Amniotic stem cell (primary cell): ENCODE measurements at places on chromosomes 1 and 21.

- no peak for DNase-seq
Measured at GRCh38 chr21:46099476-46099875, 1.6 kb downstream of the COL6A2 start.

DNA sequence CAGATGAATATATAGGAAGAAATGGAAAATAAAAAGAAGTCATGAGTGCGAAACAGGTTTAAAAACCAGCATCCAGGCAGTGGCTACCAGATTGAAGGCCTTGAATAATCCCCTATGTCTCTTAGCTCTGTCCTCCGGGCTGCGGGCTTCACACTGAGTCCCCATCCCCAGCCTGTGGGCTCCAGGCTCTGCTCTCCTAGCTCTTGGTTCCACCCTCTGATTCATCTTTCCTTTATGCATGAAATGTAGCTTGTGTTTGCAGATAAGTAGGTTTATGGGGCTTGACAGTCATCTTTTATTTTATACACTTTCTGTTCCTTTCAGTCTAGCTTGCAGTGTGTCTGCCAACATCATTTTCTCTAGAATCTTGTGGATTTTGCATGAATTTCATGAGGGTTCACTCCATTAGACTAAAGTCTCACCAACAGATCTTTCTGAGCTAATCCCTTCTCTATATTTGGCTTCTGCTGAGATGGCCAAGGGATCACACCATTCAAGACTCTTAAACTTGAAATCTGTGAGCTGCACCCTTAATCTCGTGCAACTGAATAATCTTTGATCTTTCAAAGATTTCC, 174.5 kb downstream of the PLPPR4 start:
- DNase-seq = no peak

- DNase-seq = no peak
Measured at GRCh38 chr1:213994888-213995287, 7.1 kb downstream of the PROX1 start.

- peak; percentile 24 for DNase-seq
Measured at GRCh38 chr1:171081314-171081753, 9.4 kb upstream of the FMO3 start.

GRCh38 chr1:91828583-91829281, 57.2 kb downstream of the TGFBR3 start:
- DNase-seq = no peak

GRCh38 chr1:53628286-53628955, 110.5 kb downstream of the GLIS1 start:
- no peak for DNase-seq

- no peak for DNase-seq
Measured at GRCh38 chr21:19328954-19329353, 925.4 kb upstream of the TMPRSS15 start.

DNA sequence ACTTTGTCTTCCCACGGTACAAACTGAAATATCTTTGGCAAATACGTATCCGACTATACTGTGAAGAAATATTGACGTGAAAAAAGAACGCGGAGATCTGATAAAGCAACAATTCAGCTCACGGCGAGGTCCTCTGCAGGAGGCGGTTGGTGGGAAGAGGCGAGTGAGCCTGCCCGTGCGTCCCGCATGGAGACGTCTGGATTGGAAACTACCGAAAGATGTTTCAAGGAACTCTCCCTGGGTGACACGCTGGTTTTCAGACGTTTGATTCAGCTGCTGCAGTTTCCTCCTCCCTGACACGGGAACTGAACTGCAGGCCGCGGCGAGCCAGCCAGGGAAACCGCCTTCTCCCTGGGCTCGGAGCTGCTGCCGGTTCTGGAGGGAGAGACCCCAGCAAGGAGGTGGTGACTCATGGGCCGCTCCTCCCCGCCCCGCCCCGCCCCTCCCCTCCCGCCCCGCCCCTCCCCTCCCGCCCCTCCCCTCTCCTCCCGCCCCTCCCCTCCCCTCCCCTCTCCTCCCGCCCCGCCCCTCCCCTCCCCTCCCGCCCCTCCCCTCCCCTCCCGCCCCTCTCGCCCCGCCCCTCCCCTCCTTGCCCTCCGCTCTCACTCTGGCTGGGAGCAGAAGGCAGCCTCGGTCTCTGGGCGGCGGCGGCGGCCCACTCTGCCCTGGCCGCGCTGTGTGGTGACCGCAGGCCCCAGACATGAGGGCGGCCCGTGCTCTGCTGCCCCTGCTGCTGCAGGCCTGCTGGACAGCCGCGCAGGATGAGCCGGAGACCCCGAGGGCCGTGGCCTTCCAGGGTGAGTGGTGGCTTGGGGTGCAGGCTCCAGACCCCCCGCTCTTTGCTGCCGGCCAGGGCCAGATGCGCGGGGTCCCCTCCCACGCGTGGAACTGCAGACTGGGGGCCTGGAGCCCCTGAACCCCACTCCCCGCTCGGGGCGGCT, at the start of gene COL6A1:
COL6A1 (plus strand) TSS at position 620 of the 941 bp plus-strand sequence; CDS start at position 701, 81 bp downstream.
- DNase-seq = peak; percentile 81

GRCh38 chr1:150015651-150016131, 5.2 kb upstream of the OTUD7B start:
- DNase-seq = no peak

- DNase-seq = no peak
Measured at GRCh38 chr1:207891148-207891547, 19.8 kb downstream of the CD34 start.

DNA sequence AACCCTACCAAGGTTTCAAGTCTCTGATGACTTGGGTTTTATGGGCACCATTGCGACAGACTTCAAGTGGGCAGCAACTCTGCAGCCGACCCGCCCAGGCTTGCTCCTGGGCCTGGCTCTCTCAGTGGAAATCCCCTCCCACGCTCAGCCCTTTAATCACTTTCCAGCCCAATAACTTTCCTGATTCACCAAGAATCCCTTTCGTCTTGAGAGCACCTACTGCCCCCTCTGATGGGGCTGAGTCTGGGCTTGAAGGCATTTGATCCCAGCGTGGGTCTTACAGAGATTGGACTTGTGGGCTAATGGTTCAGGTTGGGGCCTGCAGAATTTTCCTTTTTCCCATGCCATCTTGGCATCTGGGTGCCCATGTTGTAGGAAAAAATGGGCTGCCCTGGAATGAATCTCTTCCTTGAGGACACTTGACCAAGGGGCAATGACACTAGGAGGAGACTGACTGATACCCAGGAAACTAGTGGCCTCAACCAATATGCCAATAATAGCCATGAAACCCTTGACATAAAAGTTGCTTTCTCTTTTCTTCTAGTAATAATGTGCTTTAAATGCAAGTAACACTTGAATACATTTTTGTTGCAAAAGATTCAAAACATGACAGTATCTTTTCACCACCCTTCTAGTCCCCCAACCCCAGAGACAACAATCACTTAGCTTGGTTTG, 7.8 kb upstream of the PHLDA3 start:
- DNase-seq = no peak

- DNase-seq = no peak
Measured at GRCh38 chr1:230270185-230270558, 156.0 kb downstream of the PGBD5 start.

GRCh38 chr1:75136921-75137641, 2.9 kb downstream of the LHX8 start:
- no peak for DNase-seq

GRCh38 chr21:30340714-30341573, 3.5 kb upstream of the KRTAP27-1 start:
- DNase-seq = no peak

GRCh38 chr1:234898455-234899033, 230.1 kb downstream of the TOMM20 start:
- no peak for DNase-seq

DNA sequence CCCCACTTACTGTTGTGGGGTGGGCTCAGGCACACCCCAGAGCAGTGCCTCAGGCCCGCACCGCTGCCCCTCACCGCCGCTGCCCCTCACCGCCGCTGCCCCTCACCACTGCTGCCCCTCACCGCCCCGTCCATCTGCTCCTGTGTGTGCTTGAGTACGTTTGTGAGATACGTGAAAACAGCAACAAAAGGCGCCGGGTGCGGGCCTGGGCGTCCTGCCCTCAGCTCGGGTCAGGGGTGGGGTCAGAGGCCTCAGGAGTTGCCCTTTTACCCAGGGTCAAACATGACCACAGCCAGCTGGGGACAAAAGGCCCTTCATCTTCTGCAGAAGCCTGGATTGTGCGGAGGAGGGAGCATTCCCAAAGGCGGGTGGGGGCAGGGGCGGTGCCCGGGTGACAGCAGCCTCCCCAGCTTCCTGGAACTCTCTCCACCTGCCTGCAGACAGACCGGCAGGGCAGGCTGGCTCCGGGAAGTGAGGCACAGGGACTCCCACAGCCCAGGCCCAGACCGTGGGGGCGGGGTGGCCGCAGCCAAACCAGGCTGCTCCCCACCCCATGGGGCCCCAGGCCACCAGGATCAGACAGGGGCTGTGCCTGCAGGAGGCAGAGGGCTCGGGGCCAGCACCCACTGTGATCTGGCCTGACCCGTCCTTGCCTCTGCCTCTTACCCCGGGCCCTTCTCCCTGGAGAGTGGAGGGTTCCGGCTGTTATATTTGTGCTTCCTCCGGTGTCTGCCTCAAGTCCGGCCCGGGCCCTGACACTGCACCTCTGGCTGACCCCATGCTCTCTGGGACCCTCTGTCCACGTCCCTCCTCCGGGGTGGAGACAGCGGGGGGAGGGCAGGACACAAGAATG, 2.3 kb upstream of the VWA1 start:
- DNase-seq = no peak

DNA sequence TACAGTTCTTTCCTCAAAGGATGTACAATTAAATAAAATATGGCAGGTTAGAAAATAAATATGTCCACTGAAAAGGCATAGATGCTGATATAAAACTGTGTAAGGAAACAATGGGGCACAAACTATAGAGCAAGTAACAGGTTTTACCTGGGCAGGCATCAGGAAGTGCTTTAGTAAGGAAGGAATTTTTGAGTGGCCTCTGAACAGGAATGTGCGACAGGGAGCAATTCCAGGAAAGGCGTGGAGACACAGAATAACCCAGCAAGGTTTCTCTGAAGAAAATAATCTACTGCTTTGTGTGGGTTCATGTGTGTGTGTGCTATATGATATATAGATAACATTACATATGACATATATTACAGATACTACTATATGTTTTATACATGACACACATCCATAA, 128.4 kb downstream of the RGS21 start:
- no peak for DNase-seq

DNA sequence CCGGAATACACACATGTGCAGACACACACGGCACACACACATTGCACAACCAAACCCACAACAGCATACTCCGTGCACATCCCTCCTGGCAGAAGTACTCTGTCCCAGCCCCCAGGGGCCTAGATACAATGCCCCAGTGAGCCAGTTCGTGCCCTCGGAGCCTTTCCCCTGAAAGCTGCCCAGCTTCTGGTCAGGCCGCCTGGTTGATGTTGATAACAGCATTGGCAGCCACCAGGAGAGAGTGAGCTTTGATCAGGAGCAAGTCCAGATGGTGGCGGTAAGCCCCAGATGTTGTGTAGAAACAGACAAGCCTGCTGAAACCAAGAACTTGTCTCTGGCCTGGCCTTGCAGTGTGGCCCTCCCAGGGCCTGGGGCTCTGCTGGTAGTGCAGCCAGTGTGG, 109.1 kb downstream of the GRIK3 start:
- DNase-seq = no peak

DNA sequence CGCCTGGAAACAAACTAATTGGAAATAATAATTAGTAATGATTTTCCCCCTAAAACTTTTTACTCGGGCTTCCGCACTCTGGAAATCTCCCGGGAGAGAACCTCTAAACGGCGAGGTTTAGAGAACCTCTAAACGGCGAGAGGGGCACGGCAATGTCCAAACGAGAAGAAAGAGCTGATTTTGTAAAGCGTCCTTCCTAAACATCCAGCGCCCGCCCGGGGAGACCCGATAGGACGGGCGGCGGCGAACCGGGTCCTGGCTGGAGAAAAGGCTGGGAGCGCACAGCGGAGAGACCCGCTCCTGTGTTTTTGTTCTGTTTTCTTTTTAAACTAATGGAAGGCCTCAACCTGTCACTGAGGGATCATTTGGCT, 1.6 kb downstream of the PAX7 start:
- no peak for DNase-seq

GRCh38 chr1:15948091-15948591, 27.8 kb downstream of the ZBTB17 start:
- DNase-seq = no peak

GRCh38 chr1:181742426-181742825, 259.1 kb downstream of the CACNA1E start:
- no peak for DNase-seq

DNA sequence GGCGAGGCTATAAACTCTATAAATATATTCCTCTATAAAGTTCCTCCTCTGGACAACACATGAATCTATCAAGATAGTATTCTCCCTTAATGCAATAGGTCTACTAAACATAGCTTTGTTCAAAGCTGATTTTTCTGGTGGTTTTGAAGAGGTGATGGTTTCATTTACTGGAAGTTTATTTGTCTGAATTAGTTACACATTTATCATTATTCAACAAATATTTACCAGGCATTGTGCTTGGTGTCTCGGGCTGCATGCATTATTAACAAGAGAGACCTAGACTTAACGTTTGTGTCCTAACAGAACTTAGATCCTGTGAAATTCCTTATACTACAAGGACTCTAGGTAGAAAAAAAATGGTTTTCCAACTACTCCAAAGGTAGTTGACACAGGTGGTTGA, 511.4 kb upstream of the B3GALT2 start:
- no peak for DNase-seq

- no peak for DNase-seq
Measured at GRCh38 chr1:62849031-62849430, 65.1 kb downstream of the ATG4C start.
